ENCODE measurements at places on chromosomes 5 and 9.

- DNase-seq: no peak
Observed at GRCh38 chr9:88007291-88007650, 32.9 kb upstream of the CDK20 start.

DNA sequence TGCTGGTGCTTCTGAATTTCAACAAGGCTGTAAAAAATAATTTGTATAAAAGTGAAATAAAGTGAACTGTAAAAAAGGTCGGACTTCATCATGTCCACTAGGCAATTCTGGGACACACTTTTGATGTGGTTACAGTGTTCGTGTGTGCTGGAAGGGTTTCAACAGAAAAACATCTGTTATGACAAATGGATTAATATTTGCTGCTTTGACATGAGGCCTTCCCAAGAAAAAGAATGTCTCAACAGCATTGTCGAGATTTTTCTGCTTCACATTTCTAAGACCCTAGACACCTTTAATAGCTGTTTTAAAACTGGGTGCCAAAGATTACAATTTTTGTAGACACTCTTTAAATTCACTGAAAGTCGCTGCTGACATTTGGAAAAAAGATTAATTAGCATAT, 216.6 kb downstream of the SLC12A2 start:
- no peak for DNase-seq

- no peak for DNase-seq
Observed at GRCh38 chr5:34608859-34609648, 47.1 kb upstream of the RAI14 start.

DNA sequence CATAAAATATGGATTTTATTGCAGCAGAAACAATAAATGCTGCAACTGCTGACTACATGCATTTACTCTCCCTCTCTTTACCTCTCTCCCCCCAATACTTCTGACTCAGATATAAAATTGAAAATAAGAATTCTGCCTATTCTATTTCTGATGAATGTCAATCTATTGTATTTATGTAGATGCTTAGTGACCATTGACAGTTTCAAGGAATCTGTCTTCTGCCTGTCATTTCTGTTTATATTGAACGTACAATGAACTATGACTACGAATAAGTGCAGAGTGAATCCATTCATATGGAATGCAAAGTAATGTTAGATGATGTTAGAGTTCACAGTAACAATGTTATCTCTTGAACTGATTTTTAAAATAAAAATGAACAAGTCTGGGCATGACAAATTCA, 898 bp downstream of the CDH10 start:
- DNase-seq: no peak

DNA sequence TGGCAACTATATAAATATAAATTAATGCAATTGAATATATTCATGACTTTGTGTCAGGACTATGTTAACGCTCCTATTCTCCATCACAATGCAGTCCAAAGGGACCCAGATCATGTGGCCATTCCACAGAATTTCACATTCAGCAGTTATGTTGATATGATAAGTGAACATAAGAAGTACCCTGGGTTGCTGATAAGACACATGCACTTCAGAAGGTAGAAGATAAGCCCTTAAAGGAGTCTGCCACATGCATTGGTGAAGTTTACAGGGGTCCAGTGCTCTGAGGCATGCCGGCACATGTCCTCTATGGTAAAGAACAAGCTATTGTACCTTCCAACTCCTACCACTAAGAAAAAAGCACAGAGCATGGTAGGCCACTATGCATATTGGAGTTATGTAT, 76.4 kb downstream of the PHAX start:
- no peak for DNase-seq
